ENCODE measurements at places on chromosomes 1 and 21. TPM values are rescaled to one million over a fixed set of nuclear protein-coding genes. Genes with fewer than 3 reads are reported as not detected.

GRCh38 chr1:228394571-228395394 is 11.9 kb downstream of the TRIM11 start:
- DNase-seq = no peak

- no peak for DNase-seq
Measured at GRCh38 chr1:17776426-17776825, 21.3 kb downstream of the ACTL8 start.

DNA sequence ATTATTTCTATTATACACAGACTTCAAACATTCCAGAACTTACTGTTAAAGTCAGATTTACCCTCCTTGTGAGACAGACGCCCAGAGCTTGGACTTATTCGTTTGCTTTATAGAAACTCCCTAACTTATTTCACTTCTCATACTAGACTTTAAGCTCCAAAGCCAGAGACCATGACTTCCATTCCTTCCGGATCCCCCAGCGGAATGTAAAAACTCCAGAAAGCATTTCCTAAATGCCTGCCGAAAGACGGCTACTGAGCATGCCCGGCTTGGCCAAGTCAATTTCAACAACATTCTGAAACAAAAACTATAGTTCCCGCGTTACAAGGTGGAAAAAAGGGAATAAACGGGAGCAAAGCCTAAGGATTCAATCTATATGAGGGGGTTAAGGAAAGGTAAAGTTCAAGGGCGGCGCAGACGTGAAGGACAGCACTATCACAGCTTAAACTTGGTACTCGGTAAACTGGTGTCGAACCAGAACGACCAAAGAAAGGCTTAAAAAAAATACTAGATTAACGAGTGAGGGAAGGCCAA is 1.1 kb downstream of the USP48 start:
- DNase-seq = no peak

DNA sequence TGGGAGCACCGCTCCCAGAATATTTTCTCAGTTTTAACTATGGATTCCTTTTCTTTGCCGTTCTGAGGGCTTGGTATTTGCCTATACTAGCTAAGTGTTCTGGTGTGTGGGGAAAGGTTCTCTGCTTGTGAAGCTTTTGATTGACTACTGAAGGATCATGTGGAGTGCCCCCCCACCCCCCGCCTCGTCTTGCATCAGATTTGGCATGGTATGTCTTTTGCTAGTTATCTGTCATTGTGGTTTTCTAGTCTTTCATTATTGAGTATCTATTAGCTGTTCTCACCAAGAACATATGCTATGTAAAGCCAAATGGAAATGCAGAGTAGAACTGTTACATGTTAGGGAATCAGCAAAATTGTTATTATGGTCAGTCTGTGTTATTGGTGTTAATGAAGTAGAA is 58.3 kb downstream of the MACF1 start:
- no peak for DNase-seq

DNA sequence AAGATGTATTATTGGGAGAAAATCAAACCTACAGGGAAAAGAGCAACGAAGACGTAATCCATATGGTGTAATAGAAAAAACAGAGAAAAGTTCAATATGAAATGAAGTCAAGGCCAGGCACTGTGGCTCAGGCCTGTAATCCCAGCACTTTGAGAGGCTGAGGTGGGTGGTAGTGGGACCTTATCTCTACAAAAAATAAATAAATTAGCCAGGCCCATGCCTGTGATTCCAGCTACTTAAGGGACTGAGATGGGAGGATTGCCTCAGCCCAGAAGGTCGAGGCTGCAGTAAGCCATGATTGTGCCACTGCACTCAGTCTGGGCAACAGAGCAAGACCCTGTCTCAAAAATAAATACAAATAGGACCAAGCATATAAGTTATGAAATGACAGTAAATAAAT is 11.4 kb downstream of the DESI2 start:
- no peak for DNase-seq

GRCh38 chr1:23376890-23377811 is 7.5 kb upstream of the ZNF436 start:
- DNase-seq = no peak

GRCh38 chr1:77322061-77322900 is 40.5 kb downstream of the AK5 start:
- DNase-seq = no peak

- DNase-seq = no peak
Measured at GRCh38 chr1:24557220-24557619, 1.3 kb downstream of the NCMAP start.

The TSPAN2 gene
- 0.84 TPM for total RNA-seq

DNA sequence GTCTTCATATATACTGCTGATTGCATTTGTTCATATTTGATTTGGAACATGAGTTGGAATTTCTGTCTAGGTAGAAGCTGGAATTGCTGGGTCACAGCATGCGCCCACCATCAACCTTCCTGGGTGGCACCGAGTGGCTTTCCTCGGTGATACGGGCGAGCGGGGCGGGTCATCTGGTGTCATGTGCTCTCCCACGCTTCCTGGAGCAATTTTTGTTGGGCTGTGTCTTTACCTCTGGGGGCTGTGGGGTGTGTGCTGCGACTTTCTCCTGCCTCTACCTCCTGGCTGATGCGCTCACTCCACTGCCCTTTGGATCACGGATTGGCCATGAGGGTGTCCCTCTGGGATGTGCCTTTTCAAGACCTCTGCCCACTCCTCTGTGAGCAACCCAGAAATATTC is 108.7 kb upstream of the COL6A1 start:
- no peak for DNase-seq

The AKR7A3 gene
- total RNA-seq = 0.37 TPM

DNA sequence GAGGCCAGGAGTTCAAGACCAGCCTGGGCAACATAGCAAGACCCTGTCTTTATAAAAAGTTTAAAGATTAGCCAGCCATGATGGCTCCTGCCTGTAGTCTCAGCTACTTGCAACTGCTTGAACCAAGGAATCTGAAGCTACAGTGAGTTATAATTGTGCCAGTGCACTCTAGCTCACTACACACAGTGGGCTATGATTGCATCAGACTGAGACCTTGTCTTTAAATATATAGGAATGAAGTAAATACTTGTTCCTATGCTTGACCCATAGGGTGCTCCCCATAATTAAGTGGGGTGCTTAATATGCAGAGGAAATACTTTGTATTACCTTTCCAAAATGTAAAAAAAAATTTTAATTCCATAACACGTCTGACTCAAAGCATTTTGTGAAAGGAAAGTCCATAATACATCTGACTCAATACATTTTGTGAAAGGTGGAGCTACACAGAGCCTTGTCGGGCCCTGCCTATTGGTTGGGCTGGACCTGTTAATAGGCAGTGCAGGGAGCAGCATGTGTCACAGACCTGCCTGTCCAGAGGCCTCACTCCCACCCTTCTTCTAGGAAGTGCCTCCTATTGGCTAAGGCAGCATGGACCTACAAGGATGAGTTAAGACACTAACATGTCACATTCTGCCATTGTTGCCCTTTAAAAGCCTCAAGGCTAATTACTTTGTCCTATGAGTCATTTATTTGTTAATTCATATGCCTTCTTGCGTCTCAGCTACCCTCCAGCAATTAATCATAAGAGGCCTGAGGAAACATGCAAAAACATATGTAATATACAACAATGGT is 33.6 kb downstream of the CD58 start:
- no peak for DNase-seq

The TRPM2 gene
- total RNA-seq = 40.9 TPM

- DNase-seq = no peak
Measured at GRCh38 chr1:199264283-199264682, 625.4 kb downstream of the PTPRC start.

The MAP3K21 gene
- total RNA-seq = 0.44 TPM

GRCh38 chr1:85116856-85117255 is 68.6 kb upstream of the MCOLN3 start:
- DNase-seq = no peak

DNA sequence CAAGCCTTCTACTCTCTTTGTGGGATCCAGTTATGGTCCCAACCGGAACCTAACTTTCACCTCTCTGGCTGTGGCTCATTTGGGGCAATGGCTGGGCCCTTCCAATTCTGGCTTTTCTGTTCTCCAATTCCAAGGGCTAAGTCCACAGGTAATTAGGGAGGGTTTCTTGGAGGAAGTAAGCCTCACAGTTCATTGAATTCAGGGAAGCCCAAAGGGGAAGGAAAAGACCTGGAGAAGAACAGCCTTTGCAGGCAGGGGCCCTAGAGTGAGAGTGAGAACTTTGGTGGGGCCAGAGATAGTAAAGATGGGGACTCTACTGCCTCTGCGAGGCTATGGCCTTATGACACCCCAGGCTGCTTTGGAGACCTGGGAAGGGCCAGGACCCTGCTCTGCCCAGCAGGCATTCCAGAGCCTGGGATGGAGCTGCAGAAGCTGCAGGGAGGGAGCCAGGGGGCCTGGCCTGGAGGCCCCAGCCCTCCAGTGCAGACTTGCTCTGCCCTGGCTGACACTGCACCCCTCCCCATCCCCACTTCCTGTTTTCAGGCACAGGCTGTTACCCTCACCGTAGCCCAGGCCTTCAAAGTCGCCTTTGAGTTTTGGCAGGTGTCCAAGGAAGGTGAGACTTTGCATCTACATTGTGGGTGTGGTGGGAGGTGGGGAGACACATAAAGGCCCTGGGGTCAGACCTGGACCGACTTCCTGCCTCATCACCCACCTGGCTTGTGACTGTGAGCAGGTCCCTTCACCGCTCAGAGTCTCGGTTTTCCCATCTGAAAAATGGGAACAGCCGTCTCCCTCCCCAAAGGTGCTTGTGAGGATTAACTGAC is 18.9 kb downstream of the LDLRAP1 start:
- DNase-seq = peak; percentile 87

- no peak for DNase-seq
Measured at GRCh38 chr1:182404781-182405180, 4.3 kb upstream of the TEDDM1 start.

- DNase-seq = no peak
Measured at GRCh38 chr1:13587256-13588030, 3.8 kb downstream of the PDPN start.

The NFIA gene
- total RNA-seq = 0.78 TPM

DNA sequence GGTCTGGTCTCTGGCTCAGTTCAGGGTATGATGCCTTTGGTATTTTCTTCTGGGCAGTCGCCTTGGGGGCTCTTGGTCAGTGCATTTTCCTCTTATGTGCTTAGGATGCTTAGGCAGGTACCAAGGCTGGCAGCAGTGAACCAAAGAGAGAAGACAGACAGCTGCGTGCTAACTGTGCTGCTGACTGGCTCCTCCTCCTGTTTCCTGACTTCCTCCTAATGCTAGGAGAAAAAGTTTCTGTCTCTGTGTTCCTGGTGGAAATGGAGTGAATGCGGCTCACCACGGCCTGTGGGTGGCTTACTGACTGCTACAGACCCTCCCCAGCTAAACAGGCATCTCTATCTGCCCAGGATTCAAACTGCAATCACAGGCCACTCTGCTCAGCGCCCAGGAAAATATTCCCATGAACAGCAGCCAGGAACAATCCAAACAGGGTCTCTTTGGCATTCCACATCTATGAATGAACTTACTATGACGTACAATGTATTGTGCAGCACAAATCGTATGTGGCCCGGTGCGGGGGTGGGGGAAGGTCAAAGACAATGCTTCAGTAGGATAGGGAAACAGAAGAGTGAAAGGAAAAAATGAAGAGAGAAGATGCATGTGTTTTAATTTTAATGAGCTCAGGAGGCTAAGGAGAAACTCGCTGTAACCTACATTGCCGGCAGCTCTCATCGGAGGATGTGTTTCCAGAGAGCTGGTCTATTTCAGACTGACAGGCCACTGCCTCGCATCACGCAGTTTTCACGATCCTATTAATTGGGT is 2.8 kb downstream of the ABCG1 start:
- no peak for DNase-seq

- peak; percentile 94 for DNase-seq
Measured at GRCh38 chr1:159077120-159077961, 775 bp upstream of the AIM2 start.

DNA sequence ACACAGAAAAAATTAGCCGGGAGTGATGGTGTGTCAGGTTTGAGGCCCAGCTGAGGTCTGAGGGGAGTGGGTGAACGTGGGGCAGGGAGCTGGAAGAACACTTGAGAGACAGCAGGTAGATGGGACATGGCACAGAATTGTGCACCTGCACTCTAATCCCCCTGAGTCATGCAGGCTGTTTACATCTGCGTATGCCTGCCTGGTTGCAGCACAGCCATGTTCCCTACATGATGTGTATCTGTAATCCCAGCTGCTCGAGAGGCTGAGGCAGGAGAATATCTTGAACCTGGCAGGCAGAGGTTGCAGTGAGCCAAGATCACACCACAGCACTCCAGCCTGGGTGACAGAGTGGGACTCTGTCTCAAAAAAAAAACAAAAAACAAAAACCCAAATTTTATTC is 44.8 kb downstream of the ATP5PO start:
- DNase-seq = no peak

GRCh38 chr1:66266350-66266749 is 267.6 kb upstream of the SGIP1 start:
- no peak for DNase-seq

DNA sequence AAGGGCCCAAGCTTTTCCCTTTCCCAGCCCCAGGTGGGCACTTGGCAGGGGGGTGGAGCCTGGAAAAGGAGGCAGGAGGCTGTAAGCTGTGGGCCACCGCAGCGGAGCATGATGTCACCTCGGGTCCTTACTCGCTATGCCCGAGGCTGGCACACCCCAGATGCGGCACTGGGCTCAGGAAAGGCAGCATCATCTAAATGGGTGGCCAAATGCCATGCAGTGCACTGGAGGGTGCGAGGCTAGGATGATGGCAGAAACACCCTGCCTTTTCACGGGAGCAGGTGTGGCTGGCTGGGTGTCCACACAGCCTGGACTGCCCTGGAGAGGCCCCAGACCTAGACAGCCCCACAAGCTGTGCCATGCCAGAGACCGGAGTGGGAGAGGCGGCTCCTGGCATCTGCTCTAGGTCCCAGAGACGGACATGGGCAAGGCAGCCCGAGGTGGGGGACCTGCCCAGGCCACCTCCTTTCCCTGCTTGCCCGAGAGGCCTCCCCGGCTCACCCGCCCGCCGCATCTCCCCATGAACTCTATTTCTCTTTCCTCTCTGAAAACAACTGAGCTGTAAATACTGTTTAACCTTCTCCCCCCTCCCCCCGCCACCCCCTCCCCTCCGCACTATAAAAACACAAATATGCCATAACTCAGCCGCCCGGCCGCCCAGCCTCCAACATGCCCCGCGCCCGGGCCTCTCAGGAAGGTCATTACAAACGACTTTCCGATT is 124.7 kb downstream of the CASZ1 start:
- no peak for DNase-seq

The LIN28A gene
- total RNA-seq = not detected

GRCh38 chr1:43979528-43980254 is 681 bp downstream of the B4GALT2 start:
- peak; percentile 44 for DNase-seq

DNA sequence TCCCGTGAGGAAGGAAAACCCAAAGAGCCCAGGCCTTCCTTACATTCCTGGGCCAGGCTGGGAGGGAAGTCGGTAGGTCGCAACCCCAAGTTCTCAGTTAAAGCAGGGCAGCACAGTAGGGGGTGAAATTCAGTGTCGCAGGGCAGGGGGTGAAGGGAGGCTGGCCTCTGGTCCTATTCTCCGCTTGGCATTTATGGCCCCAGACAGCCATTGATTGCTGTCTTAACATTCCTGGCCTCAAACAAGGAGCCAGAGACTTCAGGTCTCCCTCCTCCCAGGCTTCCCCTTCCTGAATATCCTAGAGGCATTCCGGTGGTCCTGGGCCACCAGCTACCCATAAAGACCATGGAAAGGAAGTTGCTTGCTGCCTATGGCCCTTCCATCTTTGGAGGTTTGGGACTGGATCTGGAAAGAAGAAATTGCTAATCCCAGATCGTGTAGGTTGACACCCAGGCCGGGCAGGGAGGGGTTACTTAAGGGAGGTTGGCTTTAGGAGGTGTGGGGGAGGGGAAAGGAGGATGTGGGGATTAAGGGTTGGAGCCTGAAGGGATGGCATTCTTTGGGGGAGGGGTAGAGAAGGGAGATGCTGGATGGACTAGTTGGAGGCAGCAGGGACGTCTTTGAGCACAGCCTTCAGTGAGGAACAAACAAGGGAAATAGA is 1.7 kb downstream of the LIN28A start:
- DNase-seq = no peak

GRCh38 chr1:207362962-207363860 is 41.7 kb downstream of the CD55 start:
- DNase-seq = peak; percentile 32

Data from activated CD8-positive, alpha-beta T cell treated with anti-CD3 and anti-CD28 coated beads, Interleukin-2, amount 10 ng/mL, durations not matched to agents 7 days and 5 days (primary cell).